ENCODE measurements at places on chromosomes 7 and 10. TPM values are rescaled to one million over a fixed set of nuclear protein-coding genes. Genes with fewer than 3 reads are reported as not detected.
A peak's percentile ranks its signal among the peaks of the same experiment; 100 is the strongest.

The COL1A2 gene
- not detected for total RNA-seq

The PSPH gene
- 12.0 TPM for total RNA-seq

The CPVL gene
- 2.1 TPM for total RNA-seq

The C10orf62 gene
- not detected for total RNA-seq

The NRG3 gene
- not detected for total RNA-seq

The HECW1 gene
- not detected for total RNA-seq

DNA sequence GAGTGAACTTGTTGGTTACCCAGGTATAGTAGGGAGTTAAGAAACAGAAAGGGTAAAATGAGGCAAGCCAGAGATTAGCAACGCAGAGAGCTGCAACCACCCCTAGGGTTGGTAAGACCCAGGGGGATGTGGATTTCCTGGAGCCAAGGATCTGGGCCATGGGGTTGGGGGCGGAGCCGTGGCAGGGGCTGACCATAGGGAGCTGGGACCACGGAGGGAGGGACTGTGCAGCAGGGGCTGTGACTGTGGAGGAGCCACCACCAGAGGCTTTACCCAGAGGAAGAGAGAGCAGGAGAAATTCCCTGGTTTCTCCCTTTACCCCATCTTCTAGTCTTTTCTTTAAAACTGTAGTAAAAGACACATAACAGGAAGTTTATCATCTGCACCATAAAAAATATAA is 58.6 kb upstream of the BAIAP2L1 start:
- H3K27me3 ChIP-seq = no peaks in the 10 kb centered on the region
- no peak overlapping the region for H3K27ac ChIP-seq
- H3K4me1 ChIP-seq = no peaks in the 10 kb centered on the region
- no peaks in the 10 kb centered on the region for H3K36me3 ChIP-seq
- no peak for DNase-seq
- H3K4me3 ChIP-seq = no peak overlapping the region

DNA sequence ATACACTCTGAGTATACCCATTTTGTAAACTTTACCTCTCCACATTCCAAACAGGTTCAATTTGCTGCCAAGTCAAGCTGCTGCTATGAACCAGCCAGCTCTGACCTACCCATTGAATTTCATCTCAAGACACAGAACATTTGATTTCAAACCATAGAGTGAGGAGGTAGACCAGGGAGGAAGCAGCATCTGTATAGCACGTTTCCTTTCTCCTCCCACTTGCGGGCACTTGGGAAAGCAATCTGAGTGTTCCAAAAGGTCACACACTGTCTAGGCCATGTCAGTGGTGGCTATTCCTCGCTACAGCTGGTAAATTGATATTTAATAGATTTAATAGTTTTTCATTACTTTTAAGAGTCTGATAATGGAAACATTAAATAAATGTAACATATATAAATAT is 147.8 kb upstream of the EEPD1 start:
- H3K4me1 ChIP-seq = no peaks in the 10 kb centered on the region
- no peak overlapping the region for H3K27ac ChIP-seq
- peaks cover 4% of the 10 kb centered on the region for H3K27me3 ChIP-seq
- no peak for DNase-seq
- no peak overlapping the region for H3K4me3 ChIP-seq
- H3K36me3 ChIP-seq = no peaks in the 10 kb centered on the region

GRCh38 chr10:30357806-30358205 is 8.7 kb upstream of the MTPAP start:
- H3K36me3 ChIP-seq = no peaks in the 10 kb centered on the region
- H3K4me3 ChIP-seq = no peak overlapping the region
- no peak overlapping the region for H3K27ac ChIP-seq
- H3K27me3 ChIP-seq = peaks cover 22% of the 10 kb centered on the region

DNA sequence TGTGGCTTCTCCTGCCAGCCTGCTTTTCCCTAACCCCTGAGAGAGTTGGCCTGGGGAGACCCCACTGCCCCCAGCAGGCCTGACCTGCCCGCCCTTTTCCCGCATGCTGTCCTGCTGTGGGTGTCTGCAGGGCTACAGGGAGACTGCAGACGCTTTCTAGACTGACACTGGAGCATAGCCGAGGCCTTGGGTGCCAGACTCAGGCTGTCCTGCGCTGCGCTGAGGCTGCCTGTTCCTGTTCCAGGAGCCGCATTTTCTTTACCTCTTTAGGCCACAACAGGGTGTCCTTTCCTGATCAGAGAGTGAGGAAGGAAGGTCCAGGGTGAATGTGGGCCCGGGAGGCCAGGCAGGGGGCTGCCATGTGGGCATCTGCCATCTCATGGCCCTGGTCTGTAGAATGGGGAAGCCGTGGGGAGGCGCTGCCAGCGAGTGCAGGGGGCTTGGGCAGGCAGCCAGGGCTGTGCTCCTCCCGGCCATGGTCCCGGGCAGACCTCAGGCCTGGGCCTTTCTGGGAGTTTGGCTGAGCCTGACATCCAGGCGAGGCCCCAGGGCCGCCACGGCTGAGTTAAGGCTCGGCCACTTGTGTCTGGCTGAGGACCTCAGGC is 3.6 kb downstream of the PWWP2B start:
- no peak for DNase-seq
- peaks cover 9% of the 10 kb centered on the region for H3K4me1 ChIP-seq
- no peak overlapping the region for H3K27ac ChIP-seq
- H3K36me3 ChIP-seq = no peaks in the 10 kb centered on the region
- H3K4me3 ChIP-seq = no peak overlapping the region

DNA sequence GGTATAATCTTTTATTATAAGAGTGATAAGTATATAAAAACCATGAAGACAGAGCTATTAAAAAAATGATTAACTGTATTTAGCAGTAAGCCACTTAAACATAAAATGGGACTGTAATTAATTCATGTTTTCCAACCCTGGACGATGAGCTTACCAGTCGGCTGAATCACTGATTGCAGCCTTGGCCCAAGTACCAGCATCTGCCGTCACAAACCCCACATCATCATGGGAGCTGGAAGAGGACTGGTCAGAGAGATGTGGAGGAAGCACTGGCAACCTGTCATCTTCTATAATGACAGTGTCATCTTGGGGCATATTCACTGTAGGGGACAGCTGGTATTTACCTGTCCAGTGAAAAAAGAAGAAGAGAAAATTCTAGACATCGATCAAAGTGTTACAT is 473.6 kb downstream of the PARD3 start:
- H3K4me3 ChIP-seq = no peak overlapping the region
- H3K36me3 ChIP-seq = no peaks in the 10 kb centered on the region
- no peak for DNase-seq
- H3K4me1 ChIP-seq = no peaks in the 10 kb centered on the region
- H3K27ac ChIP-seq = no peak overlapping the region

DNA sequence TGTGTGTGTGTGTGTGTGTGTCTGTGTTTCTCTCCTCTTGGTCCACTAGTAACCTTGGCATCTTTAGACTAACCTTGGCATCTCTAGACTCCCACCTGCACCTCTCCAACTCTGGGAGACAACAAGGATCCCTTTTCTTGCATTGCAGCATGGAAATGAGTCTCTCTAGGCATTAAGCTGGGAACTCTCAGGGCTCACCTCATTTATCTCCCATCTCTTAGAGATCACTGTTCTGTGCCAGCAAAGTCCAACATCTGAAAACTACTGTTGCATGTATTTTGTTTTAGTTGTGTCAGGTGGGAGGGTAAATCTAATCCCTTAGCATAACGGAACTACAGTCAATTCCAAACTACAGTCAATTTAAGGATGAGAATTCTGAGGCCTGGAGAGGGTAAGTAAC is 38.7 kb downstream of the MYOF start:
- no peaks in the 10 kb centered on the region for H3K36me3 ChIP-seq
- H3K27me3 ChIP-seq = no peaks in the 10 kb centered on the region
- no peak for DNase-seq
- no peak overlapping the region for H3K4me3 ChIP-seq
- H3K27ac ChIP-seq = no peak overlapping the region
- H3K4me1 ChIP-seq = peaks cover 12% of the 10 kb centered on the region

DNA sequence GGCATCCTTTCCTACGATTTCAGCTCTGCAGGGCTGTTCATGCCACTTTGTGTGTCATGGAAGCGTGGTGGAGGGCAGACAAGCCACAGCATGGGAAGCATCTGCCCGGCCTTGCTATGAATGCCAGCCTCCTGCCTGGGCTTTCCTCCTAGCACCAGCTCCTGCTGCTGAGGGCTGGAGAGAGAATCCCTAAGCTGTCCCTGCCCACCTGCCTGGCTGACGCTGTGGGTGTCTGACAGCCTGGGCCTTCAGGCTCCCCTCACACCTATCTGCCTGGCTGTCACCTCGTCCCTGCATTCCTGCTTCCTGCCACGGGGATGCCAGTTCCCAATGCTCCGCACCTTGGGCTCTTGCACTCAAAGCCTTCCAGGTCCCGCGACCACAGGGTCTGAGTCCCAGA is 606.5 kb upstream of the MGMT start:
- DNase-seq = no peak
- H3K27ac ChIP-seq = no peak overlapping the region
- no peaks in the 10 kb centered on the region for H3K4me1 ChIP-seq
- no peaks in the 10 kb centered on the region for H3K27me3 ChIP-seq
- H3K36me3 ChIP-seq = no peaks in the 10 kb centered on the region
- no peak overlapping the region for H3K4me3 ChIP-seq

DNA sequence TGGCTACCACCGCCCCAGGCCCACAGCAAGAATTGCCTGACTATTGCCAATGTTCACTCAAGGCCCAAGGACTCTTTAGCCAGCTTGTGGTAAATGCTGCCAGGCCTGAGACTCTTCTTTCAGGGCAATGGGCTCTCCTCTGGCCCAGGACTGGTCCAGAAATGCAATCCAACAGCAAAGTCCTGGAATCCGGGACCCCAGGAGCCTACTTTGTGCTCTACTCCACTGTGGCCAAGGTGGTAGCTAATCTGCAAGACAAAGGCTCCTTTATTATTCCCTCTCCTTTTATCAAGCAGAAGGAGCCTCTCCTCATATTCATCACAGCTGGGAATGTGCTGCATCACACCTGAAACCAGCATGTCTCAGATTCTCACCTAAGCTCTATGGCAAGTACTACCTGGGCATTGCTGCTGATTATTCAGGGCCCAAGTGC is 107.6 kb upstream of the PRSS58 start:
- H3K27ac ChIP-seq = no peak overlapping the region
- no peak for DNase-seq
- H3K4me3 ChIP-seq = no peak overlapping the region
- peaks cover 3% of the 10 kb centered on the region for H3K4me1 ChIP-seq

- DNase-seq = no peak
- H3K4me1 ChIP-seq = no peaks in the 10 kb centered on the region
- H3K27me3 ChIP-seq = peaks cover 37% of the 10 kb centered on the region
- H3K4me3 ChIP-seq = no peak overlapping the region
Observed at GRCh38 chr7:149686011-149686410, 87.4 kb downstream of the ZNF467 start.

DNA sequence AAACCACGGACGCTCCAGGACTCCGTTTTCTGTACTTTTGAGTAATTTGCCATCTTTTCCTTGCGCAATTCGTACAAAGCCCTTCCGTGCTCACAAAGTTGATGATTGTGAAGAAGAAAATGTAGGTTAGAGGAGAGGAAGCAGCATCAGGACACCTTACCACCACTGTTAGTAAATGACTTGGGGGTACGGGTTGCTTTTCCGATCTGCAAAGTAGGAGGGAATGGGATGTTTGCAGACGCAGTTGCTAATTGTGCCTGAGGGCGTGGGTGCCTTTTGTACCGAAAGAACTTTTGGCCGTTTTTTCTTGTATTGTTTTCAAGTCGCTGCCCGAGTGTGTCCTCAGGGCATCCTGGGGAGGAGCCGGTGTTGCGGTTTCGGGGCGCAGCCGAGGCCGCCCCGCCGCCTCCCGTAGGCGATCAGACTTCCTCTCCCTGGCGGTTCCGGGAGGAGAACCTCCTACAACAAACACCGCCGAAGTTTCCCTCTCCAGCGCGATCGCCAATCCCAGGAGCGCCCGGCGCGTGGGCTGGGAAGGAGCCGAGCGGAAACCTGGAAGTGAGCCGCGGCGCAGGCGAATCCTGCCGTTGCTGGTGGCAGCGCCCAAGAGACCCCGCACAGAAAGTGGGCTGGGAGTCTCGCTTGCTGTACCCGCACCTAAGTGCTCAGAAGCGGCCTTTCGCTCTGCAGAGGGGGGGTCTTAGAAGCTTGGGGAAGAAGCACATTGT is 1.0 kb downstream of the PRR15 start:
- peak overlapping the region; percentile 62 for H3K4me3 ChIP-seq
- H3K36me3 ChIP-seq = peaks cover 4% of the 10 kb centered on the region
- no peak for DNase-seq
- no peak overlapping the region for H3K27ac ChIP-seq

All from activated CD4-positive, alpha-beta memory T cell treated with anti-CD3 and anti-CD28 coated beads, Interleukin-2, amount 10 ng/mL, durations not matched to agents 7 days and 5 days (primary cell).